ENCODE measurements at places on chromosomes 5 and 9.

GRCh38 chr9:22010866-22011625, 1.9 kb upstream of the CDKN2B start:
- no peak for DNase-seq

DNA sequence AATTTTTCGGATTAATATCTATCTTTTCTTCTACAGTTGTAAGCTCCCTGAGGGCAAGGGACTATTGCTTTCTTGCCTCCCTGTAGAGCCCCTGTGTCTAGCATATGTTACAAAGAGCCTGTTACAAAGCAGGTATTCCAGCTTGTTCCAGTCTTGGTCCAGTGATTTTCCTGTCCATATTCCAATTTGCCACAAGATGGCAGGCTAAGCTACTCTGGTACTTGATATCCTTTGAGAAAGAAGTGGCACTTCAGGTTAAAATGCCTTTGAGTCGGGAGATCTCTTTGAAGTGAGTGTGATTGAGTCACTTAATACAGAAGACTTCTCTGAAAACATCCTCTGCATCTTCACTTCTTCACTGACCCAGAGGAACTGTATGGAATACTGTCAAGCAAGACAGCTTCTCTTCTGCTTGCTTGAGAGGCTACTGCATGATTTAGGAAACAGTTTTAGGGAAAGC, 24.5 kb downstream of the CAVIN4 start:
- DNase-seq, result no peak

DNA sequence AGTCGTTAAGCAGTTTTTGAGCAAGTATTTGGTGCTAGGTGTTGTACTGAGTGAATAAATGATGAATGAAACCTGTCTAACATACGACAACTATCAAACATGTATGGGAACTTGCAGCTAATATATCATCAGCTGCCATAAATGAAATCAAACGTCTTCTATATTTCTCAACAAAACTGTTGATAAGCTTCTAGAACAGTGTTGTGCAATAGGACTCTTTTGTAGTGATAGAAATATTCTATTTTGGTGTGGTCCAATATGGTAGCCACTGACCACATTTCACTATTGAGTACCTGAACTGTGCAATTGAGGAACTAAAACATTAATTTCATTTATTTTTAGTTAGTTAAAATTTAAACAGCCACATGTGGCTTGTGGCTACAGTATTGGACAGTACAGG, 16.3 kb upstream of the FYB1 start:
- DNase-seq, result no peak

- no peak for DNase-seq
Observed at GRCh38 chr9:68996462-68996861, 17.5 kb downstream of the PRKACG start.

- DNase-seq, result no peak
Observed at GRCh38 chr9:26650325-26650724, 242.3 kb downstream of the CAAP1 start.

DNA sequence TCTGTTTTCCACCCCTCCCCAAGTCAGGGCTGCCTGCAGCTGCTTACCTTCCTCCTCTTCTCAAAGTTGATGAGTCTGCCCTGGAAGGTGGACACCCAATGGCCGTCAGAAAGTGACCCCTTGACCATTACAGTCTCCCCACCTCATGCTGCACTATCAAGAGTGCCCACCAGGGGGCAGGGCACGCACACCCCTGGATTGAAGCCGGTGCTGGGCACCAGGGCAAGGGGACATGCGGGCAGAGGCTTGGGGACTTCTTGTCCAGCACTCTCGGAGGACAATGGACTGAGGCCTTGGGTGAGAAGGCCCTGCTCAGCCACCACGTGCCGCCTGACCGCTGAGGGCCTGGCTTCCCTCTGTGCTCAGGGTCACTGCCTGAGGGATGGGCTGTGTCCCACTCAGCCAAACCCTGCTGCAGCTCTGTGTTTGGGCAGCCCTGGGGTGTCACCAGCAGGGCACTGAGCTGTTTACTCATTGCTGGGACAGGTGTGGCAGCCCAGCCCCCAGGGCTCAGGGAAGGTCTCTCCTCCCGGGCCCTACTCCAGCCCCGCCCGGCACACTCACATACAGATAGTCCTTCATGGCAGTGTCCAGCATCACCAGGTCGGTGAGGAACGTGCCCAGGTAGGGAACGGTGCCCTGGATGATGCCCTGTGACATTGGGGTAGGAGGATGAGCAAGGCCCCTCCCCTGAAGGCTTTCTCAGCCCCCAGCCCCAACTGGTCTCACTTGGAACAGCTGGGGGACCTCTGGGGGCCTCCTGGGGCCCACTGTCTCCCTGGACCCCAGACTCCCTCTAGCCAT, 17.7 kb downstream of the RALGDS start:
- DNase-seq, result no peak

- no peak for DNase-seq
Observed at GRCh38 chr9:130298662-130299279, 33.2 kb downstream of the HMCN2 start.

GRCh38 chr9:31702957-31703356, 681.5 kb upstream of the ACO1 start:
- DNase-seq, result no peak

DNA sequence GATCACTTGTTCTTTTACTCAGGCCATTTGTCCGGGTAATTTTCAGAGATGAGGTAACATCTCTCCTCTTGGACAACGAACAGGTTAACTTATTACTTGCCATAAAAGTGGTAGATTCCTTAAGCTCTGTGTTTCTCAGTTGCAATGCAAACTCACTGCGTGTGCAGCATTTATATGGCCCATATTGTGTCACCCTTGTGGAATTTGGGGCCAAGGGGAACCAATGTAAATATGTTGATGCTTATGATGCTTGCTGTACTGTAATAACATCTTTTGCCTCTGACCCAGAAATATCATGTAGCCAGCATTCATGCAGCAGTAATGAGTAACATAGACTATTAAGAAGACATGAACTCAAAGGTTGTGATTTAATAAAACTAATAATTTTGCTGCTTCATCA, 175.8 kb downstream of the ADAMTS6 start:
- no peak for DNase-seq

GRCh38 chr5:158695595-158696330, 404.0 kb downstream of the EBF1 start:
- DNase-seq, result peak; percentile 43

DNA sequence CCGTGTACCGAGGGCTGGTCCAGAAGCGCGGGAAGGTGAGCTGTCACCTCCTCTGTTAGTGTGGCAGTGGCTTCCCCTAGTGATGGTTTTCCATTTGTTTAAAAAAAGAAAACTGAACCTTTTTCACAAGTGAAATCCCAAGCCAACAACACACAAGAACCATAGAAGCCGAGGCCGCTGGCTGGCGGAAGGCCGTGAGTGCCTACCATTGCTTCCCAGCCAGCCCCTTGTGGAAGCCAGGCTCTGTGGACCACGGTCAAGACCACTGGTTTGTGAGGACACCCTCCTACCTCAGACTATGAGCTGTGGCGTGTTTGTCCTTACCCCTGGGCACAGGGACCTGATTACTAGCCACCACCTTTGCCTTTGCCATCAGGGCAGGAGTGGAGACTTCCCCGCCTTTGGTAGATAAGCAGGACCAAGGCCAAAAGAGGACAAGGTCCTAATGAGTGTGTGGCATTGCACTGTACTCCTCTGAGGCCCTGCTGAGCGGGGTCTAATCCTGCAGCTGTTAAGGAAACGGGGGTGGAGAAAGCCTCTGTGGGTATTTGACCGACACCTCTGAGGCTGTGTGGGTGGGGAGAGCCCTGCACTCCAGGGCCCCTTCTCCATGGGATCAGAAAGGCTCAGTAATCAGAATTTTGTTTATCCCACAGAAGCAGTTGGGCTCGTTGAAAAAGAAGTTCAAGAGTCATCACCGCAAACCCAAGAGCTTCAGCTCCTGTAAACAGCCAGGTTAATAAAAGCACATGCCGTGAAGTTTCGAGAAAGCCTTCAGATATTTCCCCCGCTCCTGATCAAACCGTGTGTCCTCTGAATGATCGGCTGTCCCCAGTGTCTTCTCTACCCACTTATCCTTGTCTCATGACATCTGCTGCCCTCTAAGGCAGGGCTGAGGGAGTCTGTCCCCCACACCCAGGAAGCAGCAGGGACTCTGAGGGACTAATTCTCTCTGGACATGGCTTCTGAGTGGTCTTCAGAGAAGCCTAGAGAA, 4.3 kb downstream of the SURF2 start:
- no peak for DNase-seq

DNA sequence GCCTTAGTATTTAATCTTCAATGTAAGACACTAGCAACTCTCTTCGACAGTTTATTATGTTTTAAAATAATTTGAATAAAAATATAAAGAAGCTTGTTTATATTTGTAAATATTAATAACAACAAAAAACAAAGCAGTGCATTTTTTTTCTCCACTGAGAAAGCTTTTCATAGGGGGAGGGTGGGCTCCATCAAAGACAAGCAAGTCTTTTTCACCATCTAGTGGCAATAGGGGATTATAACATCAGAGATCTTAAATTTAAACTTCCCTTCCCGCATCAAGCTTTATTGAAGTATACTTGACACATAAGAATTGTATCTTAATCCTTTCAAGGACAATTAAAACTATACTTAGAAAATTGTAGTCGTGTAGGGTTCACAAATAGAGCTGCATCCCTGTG, 9.3 kb upstream of the OR13F1 start:
- DNase-seq, result no peak

GRCh38 chr9:136868644-136869043, 2.5 kb upstream of the EDF1 start:
- no peak for DNase-seq

GRCh38 chr9:121472446-121472845, 27.2 kb downstream of the GGTA1 start:
- no peak for DNase-seq

DNA sequence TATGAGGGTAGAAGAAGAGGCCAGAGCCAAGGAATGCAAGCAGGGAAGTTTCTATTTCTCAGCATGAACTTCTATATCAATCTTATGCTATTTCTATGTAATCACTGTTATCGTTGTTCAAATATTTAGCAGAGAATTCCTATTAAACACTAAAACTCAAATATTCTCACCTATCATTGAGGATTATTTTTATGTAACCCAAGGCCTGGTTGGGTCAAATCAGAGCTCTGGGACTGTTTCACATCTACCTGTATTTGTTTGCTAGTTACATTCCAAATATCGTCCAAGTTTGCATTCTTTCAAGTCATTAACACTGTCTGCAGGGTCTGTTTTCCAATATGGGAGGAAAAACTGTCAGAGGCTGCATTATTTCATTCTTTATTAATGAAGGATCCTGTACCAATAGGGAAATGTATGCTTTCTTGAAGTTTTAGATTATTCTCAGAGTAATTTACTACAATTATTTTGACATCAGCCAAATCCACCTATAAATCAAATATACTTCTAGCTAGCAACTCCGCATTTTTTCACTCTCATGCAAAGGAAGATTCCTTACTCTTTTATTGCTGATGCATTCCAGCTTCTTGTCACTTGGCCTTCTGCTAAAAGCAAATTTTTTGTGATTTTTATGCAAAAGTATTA, 52.2 kb downstream of the LURAP1L start:
- no peak for DNase-seq

GRCh38 chr5:171421331-171422262, 2.1 kb downstream of the FGF18 start:
- DNase-seq, result no peak

DNA sequence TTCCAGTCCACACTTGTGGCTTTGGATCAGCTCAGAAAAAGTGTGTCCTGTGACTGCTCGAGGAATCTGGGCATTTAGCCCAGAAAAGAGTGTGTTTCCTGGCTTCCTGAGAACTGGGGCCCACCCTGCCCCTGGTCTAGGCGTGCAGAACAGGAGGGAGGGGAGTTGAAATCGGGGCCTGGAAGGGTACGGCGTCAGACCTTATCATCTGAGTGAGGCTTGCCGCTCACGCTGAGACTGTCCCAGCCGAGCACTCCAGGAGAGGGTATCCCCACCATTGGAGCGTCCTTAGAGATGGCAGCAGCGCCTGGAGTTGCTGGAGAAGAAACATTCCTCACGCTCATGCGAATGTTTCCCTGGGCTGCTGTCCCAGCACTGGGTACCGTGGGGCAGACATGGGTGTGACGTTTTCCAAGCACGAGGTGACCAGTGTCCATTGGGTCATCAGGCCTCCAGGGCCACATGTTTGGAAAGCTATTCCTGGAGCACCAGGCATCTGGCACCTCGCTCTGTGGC, 22.5 kb downstream of the NEK6 start:
- DNase-seq, result no peak

- peak; percentile 24 for DNase-seq
Observed at GRCh38 chr5:137752905-137753690, 1.1 kb downstream of the HNRNPA0 start.

- no peak for DNase-seq
Observed at GRCh38 chr9:21904371-21904770, 89.8 kb downstream of the CDKN2A start.

DNA sequence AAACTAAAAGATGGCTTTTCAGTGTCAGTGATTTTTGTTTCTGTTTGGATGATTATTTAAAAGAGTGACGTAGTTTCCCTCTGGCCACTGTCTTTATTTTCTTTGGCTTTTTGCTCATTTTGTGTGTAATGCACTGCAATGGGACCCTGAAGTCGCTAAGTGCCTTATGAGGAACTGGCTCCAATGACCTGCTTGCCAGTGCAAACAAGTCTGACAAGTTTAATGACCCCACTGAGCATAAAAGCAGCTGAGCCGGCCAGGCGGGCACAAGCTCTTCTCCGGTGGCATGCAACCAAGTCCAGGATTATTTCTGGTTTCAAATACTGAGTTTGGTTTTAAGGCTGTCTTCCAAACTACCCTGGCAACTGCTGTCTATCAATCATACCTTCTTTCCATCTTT, 15.6 kb upstream of the GNA14 start:
- DNase-seq, result no peak

GRCh38 chr9:137463931-137464290, 4.8 kb upstream of the NSMF start:
- DNase-seq, result no peak

DNA sequence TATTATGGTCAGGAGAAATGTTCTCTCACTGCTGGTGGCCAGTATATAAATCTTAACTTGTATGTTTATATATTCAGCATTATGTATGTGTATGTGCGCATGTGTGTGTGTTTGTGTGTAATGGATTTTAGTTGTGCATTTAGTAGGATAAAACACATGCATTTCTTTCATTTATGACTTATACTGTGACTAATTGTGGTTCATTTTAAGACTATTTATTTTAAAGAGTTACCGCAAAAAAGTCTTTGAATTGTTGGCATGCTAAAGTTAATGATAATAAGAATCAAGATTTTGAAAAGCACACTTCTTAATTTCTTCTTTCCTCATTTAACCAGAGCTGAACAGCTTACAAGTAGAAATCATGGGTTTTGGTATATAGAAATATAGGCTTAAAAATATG, 60.9 kb downstream of the RAI14 start:
- DNase-seq, result no peak

DNA sequence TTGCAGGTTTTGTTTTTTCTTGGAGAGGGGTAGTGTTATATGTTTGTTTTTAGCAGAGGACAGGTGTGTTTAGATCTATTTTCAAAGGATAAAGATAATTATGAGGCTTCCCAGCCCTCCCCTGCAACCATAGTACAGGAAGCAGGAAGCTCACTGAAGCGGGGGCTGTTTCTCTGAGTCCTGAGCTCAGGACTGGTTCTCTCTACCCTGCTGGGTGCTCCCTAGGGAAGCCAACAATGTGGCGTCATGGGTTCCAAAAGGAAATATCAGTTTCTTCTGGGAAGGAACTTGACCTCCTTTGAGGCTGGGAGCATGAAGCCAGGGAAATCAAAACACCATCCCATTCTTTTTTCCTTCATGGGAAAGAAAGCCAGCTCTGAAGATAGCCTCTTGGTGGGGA, 62.2 kb downstream of the RAD23B start:
- DNase-seq, result no peak

- no peak for DNase-seq
Observed at GRCh38 chr9:70485273-70485858, 70.9 kb upstream of the KLF9 start.

GRCh38 chr5:101018299-101018698, 115.2 kb upstream of the ST8SIA4 start:
- no peak for DNase-seq
